ENCODE measurements at places on chromosomes 16 and 17. TPM values are rescaled to one million over a fixed set of nuclear protein-coding genes. Genes with fewer than 3 reads are reported as not detected.

GRCh38 chr16:85005285-85006069, 5.9 kb downstream of the ZDHHC7 start:
- no peaks in the 10 kb centered on the region for H3K27me3 ChIP-seq
- H3K27ac ChIP-seq: peak overlapping the region; percentile 90
- no peak overlapping the region for H3K4me3 ChIP-seq
- H3K36me3 ChIP-seq: peaks cover 31% of the 10 kb centered on the region
- no peak for DNase-seq
- peaks cover 62% of the 10 kb centered on the region for H3K4me1 ChIP-seq

GPR142 gene
- not detected for total RNA-seq

GRCh38 chr17:82338858-82339633, 5.5 kb upstream of the SECTM1 start:
- peak; percentile 84 for DNase-seq
- H3K36me3 ChIP-seq: no peaks in the 10 kb centered on the region
- peak overlapping the region; percentile 26 for H3K4me3 ChIP-seq
- peak overlapping the region; percentile 42 for H3K27ac ChIP-seq
- H3K27me3 ChIP-seq: no peaks in the 10 kb centered on the region
- H3K4me1 ChIP-seq: peaks cover 47% of the 10 kb centered on the region

MLX gene
- total RNA-seq: 20.1 TPM

- no peaks in the 10 kb centered on the region for H3K4me1 ChIP-seq
- DNase-seq: no peak
- H3K4me3 ChIP-seq: no peak overlapping the region
- H3K36me3 ChIP-seq: no peaks in the 10 kb centered on the region
- H3K27me3 ChIP-seq: no peaks in the 10 kb centered on the region
Measured at GRCh38 chr16:7976563-7976962, 613.7 kb downstream of the TMEM114 start.

NLRC3 gene
- total RNA-seq: not detected

LLGL2 gene
- 6.6 TPM for total RNA-seq

DNA sequence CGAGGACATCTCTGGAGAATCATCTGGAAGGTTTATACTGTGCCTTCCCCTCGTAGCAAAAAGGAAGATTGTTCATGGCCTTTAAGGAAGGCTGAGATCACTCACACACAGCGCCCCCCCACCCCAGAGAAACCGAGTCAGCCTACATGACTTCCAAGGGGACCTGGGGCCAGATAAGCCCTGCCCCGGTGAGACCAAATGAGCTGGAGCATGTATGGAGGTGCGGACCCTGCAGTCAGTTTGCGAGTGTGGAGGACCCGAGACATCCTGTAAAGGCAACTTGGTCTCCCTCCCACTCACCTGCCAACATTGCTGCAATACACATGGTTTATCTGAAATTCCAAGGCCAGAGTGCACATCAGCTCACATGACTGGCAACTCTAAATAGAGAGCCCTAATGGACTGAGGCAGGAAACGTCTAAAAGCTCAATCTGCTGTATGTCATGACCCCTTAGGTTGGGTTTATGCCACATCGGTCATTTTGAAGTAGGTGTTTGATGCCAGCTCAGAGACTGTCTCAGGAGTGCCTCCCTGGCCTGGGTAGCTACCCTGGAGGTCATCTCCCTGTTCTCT, 233.6 kb downstream of the CPPED1 start:
- no peak overlapping the region for H3K4me3 ChIP-seq
- no peaks in the 10 kb centered on the region for H3K27me3 ChIP-seq
- DNase-seq: no peak
- H3K27ac ChIP-seq: no peak overlapping the region

DNA sequence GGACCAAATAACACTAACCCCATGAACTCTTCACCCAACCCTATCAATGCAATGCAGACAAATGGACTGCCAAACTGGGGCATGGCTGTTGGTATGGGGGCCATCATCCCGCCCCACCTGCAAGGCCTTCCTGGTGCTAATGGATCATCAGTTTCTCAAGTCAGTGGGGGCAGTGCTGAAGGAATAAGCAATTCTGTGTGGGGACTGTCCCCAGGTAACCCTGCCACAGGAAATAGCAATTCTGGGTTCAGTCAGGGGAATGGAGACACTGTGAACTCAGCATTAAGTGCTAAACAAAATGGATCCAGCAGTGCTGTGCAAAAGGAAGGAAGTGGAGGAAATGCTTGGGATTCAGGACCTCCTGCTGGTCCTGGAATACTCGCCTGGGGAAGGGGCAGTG, 78.9 kb downstream of the TMC6 start:
- DNase-seq: no peak
- no peaks in the 10 kb centered on the region for H3K4me1 ChIP-seq
- no peak overlapping the region for H3K27ac ChIP-seq
- H3K4me3 ChIP-seq: no peak overlapping the region
- H3K27me3 ChIP-seq: no peaks in the 10 kb centered on the region

DNA sequence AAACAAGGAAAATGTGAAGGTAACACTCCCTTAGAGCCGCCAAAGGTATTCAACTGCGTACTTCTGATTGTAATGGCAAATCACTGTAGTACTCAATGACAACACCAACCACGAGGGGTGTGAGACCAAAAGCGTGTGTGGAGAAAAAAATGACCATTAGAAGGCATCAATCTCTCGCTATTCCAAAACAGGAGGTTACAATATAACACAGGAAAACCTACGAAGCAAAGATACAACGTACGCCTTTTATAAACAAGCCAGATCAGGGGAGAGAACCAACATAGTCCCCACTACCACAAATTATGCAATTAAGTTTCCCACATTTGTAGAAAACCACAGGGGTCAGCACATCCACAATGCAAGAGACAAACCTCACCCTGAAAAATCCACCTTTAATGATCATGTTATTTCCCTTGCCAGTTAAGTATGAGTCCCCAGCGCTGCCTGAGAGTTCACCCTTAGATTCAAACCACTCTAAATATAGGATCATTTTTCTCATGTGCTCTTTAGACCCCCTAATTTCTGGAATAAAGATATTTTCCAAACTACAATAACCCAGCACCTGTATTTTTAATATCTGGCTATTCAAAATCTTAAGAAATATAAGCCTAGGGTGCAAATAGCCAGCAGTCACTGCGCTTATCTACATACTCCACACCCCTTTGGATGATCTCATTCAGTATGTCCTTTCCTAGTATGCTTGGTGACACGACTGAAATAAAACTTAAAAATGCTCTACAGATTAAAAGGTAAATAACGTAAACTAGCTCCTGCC, 12.4 kb downstream of the TEX14 start:
- H3K36me3 ChIP-seq: no peaks in the 10 kb centered on the region
- DNase-seq: peak; percentile 26
- peaks cover 5% of the 10 kb centered on the region for H3K27me3 ChIP-seq
- no peak overlapping the region for H3K4me3 ChIP-seq

DNA sequence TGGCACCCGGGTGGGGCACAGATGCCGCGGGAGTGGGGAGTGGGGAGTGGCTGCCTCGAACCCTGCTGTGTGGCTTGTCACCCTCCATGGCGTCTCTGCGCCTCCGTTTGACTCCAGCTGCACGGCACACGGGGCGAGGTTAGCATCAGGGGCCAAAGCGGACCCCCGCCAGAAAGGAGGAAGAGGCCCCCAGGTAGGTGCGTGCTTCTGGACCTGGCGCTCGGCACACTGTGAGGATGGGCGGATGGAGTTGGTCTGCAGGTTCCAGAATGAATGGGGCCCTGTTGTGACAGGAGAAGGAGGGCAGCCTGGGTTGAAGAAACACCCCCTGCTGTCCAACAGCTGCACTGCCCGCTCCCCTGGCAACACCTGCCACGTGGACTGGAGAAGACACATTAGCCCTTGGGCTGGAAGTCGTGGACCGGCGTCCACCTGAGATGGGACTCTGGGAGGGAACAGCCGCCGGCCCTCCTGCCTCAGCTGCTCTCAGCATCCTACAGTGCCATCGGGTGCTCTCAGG, 9.4 kb upstream of the FASN start:
- no peak overlapping the region for H3K4me3 ChIP-seq
- H3K27ac ChIP-seq: no peak overlapping the region
- DNase-seq: no peak
- peaks cover 9% of the 10 kb centered on the region for H3K36me3 ChIP-seq
- H3K4me1 ChIP-seq: peaks cover 14% of the 10 kb centered on the region

DNA sequence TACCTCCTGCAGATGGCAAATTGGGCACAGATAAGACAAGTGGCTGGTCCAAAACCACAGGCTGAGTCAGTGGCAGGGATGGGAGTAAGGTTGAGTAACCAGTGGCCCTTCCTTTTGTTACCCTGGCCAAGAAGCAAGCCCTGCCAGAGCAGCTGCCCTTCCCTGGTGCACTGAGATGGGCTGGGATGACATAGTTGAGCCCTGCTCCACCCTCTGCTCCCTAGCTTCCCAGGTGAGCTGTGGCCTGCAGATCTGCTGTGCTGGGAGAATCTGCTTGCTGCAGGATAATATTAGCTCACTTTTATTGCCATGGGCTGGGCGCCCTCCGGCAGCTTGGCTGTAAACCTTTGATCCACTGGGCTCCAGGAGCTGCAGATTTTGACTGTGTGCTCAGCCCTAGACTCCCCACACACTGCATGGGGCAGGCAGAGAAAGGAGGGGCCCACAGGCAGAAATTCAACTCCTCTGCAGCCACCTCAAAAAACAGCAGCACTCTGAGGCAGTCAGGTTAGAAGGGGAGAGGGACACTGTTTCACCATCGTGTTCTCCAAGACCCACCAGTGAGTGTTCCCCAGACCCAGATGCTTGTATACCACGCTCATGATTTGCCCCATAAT, 101.8 kb downstream of the CBLN1 start:
- no peak overlapping the region for H3K4me3 ChIP-seq
- DNase-seq: no peak
- no peak overlapping the region for H3K27ac ChIP-seq
- H3K36me3 ChIP-seq: no peaks in the 10 kb centered on the region
- H3K4me1 ChIP-seq: no peaks in the 10 kb centered on the region

OR3A3 gene
- total RNA-seq: not detected

GRCh38 chr17:64091116-64091515, 38.8 kb downstream of the ERN1 start:
- H3K4me1 ChIP-seq: 0 out of 2 replicates have a peak, but pooled peaks cover 3% of the 10 kb centered on the region
- H3K27me3 ChIP-seq: no peaks in the 10 kb centered on the region
- H3K27ac ChIP-seq: no peak overlapping the region

DNA sequence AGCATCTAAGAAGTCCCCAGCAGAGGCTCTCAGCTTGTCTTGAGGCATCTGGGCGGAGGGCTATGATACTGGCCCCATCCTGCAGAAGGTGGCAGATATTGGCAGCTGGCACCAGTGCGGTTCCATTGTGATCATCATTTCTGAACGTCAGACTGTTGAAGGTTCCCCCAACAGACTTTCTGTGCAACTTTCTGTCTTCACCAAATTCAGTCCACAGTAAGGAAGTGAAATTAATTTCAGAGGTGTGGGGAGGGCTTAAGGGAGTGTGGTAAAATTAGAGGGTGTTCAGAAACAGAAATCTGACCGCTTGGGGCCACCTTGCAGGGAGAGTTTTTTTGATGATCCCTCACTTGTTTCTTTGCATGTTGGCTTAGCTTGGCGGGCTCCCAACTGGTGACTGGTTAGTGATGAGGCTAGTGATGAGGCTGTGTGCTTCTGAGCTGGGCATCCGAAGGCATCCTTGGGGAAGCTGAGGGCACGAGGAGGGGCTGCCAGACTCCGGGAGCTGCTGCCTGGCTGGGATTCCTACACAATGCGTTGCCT, at the start of gene CIITA:
CIITA (plus strand) TSS at position 404 of the 543 bp plus-strand sequence; CDS start at position 533, 129 bp downstream.
- no peaks in the 10 kb centered on the region for H3K36me3 ChIP-seq
- H3K4me3 ChIP-seq: no peak within 1 kb of the TSS
- peaks cover 52% of the 10 kb centered on the region for H3K27me3 ChIP-seq
- DNase-seq: no peak

DNA sequence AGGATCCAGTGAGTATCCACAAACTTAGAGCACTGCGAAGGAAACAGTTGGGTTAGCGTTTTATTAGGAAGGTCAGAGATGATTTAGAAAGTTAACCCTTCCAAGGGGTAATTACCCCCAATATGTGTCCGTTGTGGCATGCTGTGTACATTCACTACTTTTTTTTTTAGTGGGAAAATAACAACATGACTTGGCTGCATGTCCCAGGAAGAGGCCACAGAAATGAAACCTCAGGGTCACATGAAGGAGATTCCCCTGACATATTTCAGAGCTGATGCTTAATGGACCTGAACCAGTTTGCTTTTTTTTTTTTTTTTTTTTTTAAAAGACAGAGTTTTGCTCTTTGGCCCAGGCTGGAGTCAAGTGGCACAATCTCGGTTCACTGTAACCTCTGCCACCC, 167.5 kb downstream of the PRKCA start:
- peaks cover 64% of the 10 kb centered on the region for H3K4me1 ChIP-seq
- H3K4me3 ChIP-seq: no peak overlapping the region
- DNase-seq: no peak
- H3K27ac ChIP-seq: peak overlapping the region; percentile 89
- no peaks in the 10 kb centered on the region for H3K36me3 ChIP-seq

DNA sequence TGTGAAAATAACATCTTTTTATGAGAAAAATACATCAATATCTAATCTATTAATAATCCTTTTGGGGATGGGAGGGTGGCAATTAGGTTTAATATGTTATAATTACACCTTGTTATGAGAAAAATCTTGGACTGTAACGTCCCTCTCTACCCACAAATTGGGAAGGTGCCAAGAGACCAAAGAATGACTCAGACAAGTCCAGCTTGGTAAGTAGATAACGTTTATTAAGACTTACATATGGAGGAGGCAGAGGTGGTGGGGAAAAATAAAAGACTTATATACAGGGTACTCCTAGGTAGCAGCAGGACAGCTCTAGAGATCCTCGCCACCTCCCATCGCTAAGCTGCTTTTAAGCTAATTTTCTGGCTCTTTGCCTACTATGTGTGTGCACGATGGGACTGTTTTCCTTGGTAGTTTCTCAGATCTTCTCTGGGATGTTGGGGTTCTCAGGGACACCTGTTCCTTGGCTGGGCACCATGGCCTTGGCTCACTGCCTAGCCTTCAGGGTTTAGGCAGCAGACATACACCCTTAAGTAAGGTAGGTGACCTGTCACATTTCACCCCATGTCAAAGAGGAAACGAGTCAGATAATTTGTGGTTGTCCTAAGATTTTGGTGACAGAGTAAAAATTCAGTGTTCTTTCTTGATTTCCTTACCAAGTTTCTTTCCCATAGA, 31.5 kb downstream of the RBL2 start:
- peaks cover 35% of the 10 kb centered on the region for H3K36me3 ChIP-seq
- H3K27me3 ChIP-seq: no peaks in the 10 kb centered on the region
- no peak for DNase-seq
- no peak overlapping the region for H3K27ac ChIP-seq
- no peak overlapping the region for H3K4me3 ChIP-seq

EFCAB5 gene
- total RNA-seq: not detected

RUNDC3A gene
- not detected for total RNA-seq

GRCh38 chr16:27233731-27234130, 30.4 kb downstream of the KDM8 start:
- H3K4me1 ChIP-seq: peaks cover 9% of the 10 kb centered on the region
- H3K4me3 ChIP-seq: no peak overlapping the region
- no peak overlapping the region for H3K27ac ChIP-seq
- DNase-seq: no peak
- no peaks in the 10 kb centered on the region for H3K27me3 ChIP-seq
- peaks cover 18% of the 10 kb centered on the region for H3K36me3 ChIP-seq

GRCh38 chr16:67683767-67684166, 17.2 kb downstream of the C16orf86 start:
- DNase-seq: no peak
- H3K27ac ChIP-seq: no peak overlapping the region
- no peak overlapping the region for H3K4me3 ChIP-seq
